ENCODE measurements at places on chromosomes 12 and 14.
A peak's percentile ranks its signal among the peaks of the same experiment; 100 is the strongest.

GRCh38 chr14:24409192-24409591 lies 10.4 kb downstream of the NYNRIN start:
- H3K27ac ChIP-seq: no peak overlapping the region
- H3K4me1 ChIP-seq: no peaks in the 10 kb centered on the region
- no peaks in the 10 kb centered on the region for H3K27me3 ChIP-seq

- no peak overlapping the region for H3K4me3 ChIP-seq
- H3K27ac ChIP-seq: no peak overlapping the region
- H3K4me1 ChIP-seq: no peaks in the 10 kb centered on the region
- peaks cover 5% of the 10 kb centered on the region for H3K36me3 ChIP-seq
- no peaks in the 10 kb centered on the region for H3K27me3 ChIP-seq
Observed at GRCh38 chr12:94327809-94328208, 131.9 kb downstream of the CEP83 start.

DNA sequence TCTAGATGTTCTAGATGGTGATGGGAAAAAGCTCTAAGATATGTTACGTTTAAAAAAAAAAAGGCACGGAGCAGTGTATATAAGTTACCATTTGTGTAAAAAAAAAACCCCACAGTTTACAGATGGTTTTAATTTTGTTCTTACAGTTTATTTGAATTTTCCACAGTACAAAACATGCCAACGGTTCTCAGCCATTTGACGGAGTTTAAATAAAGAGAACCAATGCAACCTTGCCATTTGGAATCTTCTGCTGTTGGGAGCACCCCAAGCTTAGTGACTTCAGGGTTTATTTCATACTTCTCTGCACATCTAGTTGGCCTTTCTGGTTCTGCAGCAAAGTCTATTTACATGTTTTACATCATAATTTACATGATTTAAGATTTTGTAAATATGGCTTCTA lies 7.7 kb upstream of the HPD start:
- H3K27me3 ChIP-seq: no peaks in the 10 kb centered on the region
- H3K36me3 ChIP-seq: no peaks in the 10 kb centered on the region
- no peak overlapping the region for H3K4me3 ChIP-seq
- H3K27ac ChIP-seq: no peak overlapping the region

DNA sequence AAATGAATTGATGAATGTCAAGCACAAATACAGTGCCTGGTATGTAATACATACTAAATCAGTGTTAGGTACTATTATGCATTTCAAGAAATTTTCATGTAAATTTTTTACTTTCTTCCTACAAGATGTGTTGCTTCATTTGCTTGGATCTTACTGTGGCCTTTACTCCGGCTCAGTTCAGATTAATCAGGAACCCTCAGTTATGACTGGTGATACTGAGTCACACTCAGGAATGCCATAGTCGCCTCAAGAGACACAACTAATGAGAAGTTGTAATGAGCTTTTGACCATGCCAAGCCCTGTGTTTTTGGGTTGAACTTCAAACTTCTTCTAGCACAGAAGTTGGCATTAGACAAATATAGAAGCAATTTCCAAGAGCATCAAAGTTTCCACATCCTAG lies 96.0 kb downstream of the TGFB3 start:
- no peak overlapping the region for H3K4me3 ChIP-seq
- no peak overlapping the region for H3K27ac ChIP-seq
- no peaks in the 10 kb centered on the region for H3K27me3 ChIP-seq
- DNase-seq: no peak
- H3K4me1 ChIP-seq: peaks cover 22% of the 10 kb centered on the region
- no peaks in the 10 kb centered on the region for H3K36me3 ChIP-seq

DNA sequence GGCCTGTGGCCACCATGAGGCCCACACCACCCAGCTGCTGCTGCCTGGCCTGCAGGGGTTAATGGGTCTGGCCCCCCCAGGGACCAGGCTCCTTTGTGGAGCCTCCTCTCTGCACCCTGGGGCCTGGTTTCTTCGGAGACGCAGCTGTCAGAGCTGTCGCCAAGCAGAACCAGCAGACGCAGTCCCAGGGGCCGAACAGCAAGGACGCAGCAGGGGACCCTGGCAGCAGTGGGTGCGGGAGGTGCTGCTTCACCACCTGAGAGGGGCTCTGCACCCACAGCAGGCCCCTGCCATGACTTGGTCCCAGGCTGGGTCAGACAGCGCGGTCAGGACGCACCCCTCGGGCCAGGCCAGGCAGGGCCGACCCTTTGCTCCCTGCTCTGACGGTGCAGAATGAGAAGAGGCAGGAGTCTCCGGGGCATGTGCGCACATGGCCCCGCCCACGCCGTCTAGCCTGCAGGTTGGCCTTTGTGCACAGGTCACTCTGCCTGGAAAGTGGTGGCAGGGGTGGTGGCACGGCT lies 30.5 kb downstream of the JAG2 start:
- H3K27ac ChIP-seq: no peak overlapping the region
- H3K4me3 ChIP-seq: no peak overlapping the region
- H3K27me3 ChIP-seq: peaks cover 1% of the 10 kb centered on the region
- H3K36me3 ChIP-seq: peaks cover 37% of the 10 kb centered on the region
- DNase-seq: peak; percentile 44
- no peaks in the 10 kb centered on the region for H3K4me1 ChIP-seq

DNA sequence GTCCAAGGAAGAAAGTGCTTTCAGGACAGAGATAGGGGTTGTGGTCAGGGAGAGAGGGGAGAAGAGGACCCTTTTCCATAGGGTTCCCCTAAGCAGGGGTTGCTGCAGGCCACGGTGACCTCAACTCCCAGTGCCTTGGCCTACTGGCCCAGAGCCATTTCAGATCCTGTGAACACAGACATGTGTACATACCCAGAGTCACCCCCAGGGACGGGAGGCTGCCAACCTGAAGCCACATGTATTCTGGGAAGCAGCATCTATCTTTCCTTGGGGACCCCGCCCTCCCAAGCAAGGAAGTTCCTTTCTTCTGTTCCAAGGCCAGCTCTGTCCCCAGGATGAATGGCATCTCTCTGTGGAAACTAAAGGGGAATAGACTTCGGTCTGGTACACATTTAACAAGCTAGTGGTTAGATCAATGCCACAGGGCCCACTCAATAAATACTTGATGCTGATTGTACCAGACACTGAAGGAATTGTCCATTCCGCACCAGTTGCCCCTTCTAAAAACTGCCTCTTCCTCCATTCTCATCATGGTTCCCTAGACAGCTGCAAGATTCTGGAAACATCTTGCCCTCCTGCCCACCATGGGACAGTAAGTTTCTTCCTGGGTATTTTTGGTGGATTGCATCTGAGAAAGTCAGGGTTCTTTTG lies 25.2 kb upstream of the DGLUCY start:
- H3K4me1 ChIP-seq: no peaks in the 10 kb centered on the region
- H3K36me3 ChIP-seq: no peaks in the 10 kb centered on the region
- H3K27me3 ChIP-seq: no peaks in the 10 kb centered on the region
- H3K4me3 ChIP-seq: no peak overlapping the region

Measured in SJSA1 (cell line).